Stimulated activated CD8-positive, alpha-beta memory T cell treated with anti-CD3 and anti-CD28 coated beads, Interleukin-7, amount 100 ng/mL, for 48 hours (primary cell): ENCODE measurements at places on chromosomes 1 and 21.

GRCh38 chr1:212124690-212125582, 89.4 kb downstream of the DTL start:
- no peak for DNase-seq

GRCh38 chr21:44304877-44305293, 5.0 kb downstream of the PFKL start:
- DNase-seq: no peak

- no peak for DNase-seq
Observed at GRCh38 chr21:36415375-36415774, 30.2 kb downstream of the CHAF1B start.

DNA sequence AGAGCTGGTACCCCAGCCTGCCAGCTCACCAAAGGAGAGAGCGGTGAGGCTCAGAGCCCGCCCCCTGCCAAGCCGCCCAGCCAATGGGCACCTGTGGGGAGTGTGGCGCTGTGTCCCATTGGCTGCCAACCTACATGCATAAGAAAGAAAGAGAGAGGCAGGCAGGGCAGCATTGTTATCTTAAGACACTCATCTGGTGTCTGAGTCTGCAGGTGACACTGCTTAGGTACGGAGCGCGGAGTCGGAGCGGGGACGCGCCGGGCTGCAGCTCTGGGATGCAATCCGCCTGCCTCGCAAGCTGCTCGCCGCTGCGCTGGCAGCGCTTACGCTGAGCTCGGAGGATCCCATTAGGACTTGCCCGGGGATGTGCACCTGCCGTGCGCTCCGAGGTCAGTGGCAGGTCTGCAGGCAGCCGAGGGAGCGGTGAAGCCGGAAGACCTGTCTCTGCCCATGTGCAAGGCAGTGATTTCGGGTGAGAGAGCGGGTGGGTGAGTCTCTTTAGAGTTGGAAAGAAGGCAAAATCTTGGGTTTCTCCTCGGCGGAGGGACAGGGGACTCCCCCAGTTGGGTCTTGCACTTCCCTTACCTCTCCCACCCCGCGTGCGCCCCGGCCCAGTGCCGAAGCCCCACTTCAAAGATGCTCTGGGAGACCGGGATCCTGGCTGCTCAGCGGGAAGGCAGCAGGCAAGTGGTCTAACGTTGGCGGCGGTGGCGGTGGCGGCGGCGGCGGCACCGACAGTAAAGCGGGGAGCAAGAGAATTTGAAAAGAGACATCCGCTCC, at the start of gene BRINP2:
Gene BRINP2, plus strand, starts transcription at position 203 of the 780 bp plus-strand sequence. CDS start 58,919 bp downstream, outside the sequence.
- no peak for DNase-seq

- no peak for DNase-seq
Observed at GRCh38 chr1:55279627-55280026, 64.5 kb upstream of the USP24 start.

DNA sequence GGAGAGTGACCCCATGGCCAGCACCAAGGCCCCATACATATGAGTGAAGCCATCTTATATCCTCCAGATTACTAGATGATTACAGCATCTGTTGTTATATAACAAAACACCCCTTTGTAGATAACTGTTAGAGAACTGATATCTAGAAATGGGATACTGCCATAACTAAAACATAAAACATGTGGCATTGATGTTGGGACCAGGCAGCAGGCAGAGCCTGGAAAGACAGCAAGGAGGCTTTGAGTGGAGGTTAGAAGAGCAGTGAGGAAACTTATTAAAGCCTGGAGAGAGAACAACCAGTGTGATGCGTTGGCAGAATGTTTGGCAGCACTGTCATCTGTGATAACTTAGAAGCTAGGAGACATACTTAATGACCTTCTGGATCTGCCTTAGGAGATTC, 5.5 kb upstream of the ZMYM6 start:
- DNase-seq: no peak

GRCh38 chr1:218211241-218211640, 73.9 kb upstream of the RRP15 start:
- DNase-seq: no peak
